Endothelial cell of umbilical vein (primary cell): ENCODE measurements at places on chromosomes 3 and 15. TPM values are rescaled to one million over a fixed set of nuclear protein-coding genes. Genes with fewer than 3 reads are reported as not detected.

Gene SIDT1
- polyA plus RNA-seq: 0.03 and 0.07 TPM in 2 replicates

Gene KCNH8
- not detected in 2 replicates for polyA plus RNA-seq

Gene BOC
- polyA plus RNA-seq: 0.07 and 0.10 TPM in 2 replicates

Gene IRAK2
- 7.3 and 7.9 TPM in 2 replicates for polyA plus RNA-seq

Gene ARPP21
- polyA plus RNA-seq: not detected in 2 replicates
